ENCODE measurements at places on chromosomes 3 and 15.
A peak's percentile ranks its signal among the peaks of the same experiment; 100 is the strongest.

- no peak for DNase-seq
These were observed 246.8 kb upstream of the TOPAZ1 start for GRCh38 chr3:43994657-43995546.

GRCh38 chr3:52774901-52775864 is 2.2 kb upstream of the ITIH1 start:
- DNase-seq, result no peak

DNA sequence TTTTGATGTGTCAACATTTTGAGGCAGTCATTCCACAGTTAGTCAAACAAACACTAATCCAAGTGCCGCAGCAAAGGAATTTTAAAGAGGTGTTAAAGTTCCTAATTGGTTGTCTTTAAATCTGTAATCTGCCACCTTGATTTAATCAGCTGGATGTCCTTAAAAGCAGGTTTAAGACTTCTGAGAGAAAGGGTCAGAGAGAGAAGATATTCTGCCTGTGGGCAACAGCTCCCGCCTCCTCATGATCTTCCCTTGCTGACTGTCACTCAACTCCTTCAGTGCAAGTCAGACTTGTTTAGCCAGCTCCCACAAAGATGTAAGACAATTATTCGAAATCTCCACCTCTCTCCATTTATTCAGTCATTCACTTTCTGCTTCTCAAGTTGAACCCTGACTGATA is 92.6 kb upstream of the MYRIP start:
- DNase-seq, result no peak

- no peak for DNase-seq
These were observed 55.8 kb downstream of the GTF2E1 start for GRCh38 chr3:120798346-120798745.

- no peak for DNase-seq
These were observed 27.2 kb upstream of the SLC25A36 start for GRCh38 chr3:140914384-140914945.

GRCh38 chr3:141625506-141625905 is 112.6 kb upstream of the RNF7 start:
- DNase-seq, result no peak

GRCh38 chr15:56207711-56208110 is 36.0 kb downstream of the RFX7 start:
- peak; percentile 17 for DNase-seq

GRCh38 chr3:112472691-112473090 is 26.6 kb downstream of the BTLA start:
- no peak for DNase-seq

DNA sequence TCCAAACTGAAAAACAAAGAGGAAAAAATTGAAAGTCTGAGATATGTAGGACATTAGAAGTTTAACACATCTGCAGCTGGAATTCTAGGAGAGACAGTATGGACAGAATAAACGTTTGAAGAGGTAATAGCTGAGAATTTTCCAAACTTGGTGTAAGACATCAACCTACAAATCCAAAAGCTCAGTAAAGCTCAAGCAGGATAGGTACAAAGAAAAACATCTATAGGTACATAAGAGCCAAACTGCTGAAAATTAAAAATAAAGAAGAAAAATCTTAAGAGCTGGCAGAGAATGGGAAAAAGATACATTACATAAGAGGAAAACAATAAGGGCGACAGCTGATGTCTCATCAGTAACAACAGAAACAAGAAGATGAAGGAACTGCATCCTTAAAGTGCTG is 22.8 kb upstream of the C3orf22 start:
- DNase-seq, result no peak

DNA sequence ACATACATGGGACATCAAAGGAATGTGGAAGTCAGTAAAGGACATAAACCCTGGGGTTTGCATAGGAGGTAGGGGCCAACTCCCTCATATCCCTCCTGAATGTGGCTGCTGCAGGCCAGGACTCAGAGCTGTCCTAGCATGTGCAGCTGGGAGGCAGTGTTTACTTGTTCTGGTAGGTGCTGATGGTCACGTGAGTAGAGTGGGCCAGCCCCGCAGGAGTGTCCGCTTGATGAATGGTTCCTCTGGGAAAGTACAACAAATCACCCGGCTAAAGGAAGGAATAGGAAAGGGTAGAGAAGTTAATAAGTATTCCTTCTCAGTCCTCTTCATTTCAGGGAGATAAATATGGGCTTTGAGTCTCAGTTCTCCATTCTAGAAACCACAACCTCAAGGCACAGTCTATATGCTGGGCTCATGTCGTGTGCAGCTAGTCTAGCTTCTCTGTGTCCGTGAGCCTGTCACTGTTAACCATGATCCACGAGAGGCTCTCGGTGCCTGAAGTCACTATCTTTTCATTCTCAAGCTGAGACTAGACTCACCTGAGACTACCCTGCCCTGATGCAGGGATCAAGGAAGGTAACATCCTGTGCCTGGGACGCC is 17.9 kb downstream of the RIOX2 start:
- DNase-seq, result no peak

DNA sequence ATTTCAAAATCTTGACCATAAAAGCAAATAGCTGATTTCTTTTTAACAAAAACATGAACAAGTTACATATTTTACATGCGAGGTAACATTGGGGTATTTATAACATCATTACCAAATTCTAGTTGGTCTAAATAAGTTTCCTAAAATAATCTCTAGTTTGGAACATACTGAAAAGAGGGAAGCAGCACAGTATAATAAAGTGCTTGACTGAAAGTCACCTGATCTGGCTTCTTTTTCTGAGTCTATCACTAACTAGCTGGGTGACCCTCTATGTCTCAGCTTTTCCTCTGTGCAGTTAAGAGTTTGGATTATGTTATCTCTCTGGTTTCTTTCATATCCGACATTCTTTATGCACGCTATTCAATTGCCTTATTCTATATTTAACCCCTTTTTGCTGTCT is 19.8 kb upstream of the CNTN4 start:
- no peak for DNase-seq

DNA sequence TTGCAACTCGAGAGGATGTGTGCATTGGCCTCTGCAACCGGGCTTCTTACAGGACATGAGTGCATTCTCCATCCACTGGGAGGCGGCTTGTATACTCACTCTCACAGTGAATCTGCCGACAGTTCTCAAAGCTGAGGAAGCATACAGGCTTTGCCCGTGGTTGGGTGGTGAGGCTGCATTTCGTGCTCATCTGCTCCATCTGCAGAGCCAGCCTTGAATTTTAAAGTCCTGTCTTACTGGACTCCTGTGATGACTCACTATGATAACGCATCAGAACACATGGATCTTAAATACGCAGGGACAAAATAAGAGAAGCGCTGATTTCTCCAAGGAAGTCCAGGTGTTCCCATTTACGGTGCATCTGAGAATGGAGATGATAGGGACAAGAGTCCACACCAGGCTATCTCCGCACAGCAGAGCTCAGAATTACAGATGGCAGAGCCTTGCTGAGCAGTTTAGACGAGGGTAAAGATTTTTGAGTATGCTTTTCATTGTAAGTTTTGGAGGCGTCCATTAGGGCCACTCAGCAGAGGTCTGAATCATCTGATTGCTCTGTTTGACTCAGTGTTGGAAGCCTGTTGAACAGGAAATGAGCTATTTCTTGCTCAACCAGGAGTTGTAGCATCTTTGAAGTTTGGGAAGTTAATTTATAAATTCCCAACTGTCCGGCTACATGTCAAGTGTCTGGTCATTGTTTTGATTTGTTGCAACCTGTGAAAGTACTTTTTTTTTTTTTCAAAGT is 87.1 kb downstream of the GABRG3 start:
- no peak for DNase-seq

- DNase-seq, result no peak
These were observed 19.5 kb downstream of the POC1A start for GRCh38 chr3:52134761-52135160.

DNA sequence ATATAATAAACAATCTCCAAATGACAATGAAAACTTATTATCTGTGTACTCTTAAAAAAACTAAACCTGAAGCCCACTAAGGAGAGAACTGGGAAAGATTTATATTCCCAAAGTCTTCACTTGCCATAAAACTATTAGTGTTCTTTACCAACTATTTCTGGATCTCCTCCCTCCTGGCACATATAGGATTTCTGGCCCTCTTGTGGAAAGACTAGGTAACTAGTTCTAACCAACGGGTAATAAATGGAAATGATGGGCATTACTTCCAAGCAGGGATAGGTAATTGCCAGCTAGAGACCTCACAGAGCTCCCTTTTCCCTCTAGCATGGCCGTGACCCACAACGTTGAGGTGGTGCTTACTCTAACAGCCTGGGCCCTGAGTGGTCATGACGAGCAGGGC is 110.1 kb downstream of the DNAH12 start:
- DNase-seq, result no peak

GRCh38 chr3:122100083-122100482 is 44.9 kb downstream of the CD86 start:
- peak; percentile 49 for DNase-seq

DNA sequence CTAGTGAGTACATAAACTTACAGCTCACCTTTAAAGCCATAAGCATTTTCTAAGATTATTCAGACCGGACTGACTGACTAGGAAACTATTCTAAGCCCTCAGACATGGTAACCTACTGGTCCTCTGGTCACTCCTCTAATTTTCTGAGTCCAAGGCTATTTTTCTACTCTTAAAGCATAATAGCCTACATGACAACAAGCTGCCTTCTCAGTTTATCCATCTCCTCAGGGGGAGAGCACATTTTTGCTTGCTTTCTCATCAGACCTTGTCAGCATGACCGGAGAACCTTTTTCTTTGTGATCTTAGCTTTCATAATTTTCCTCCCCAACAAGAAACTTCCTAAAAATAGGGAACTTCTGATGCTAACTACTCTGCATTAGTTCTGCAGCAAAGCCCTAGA is 38.4 kb downstream of the UBP1 start:
- no peak for DNase-seq
